ENCODE measurements at places on chromosomes 2 and 18.

GRCh38 chr2:121103960-121104359 lies 181.0 kb downstream of the TFCP2L1 start:
- no peaks in the 10 kb centered on the region for H3K27me3 ChIP-seq
- no peaks in the 10 kb centered on the region for H3K4me1 ChIP-seq
- no peak overlapping the region for H3K27ac ChIP-seq

- peaks cover 6% of the 10 kb centered on the region for H3K36me3 ChIP-seq
- no peaks in the 10 kb centered on the region for H3K4me1 ChIP-seq
- H3K27me3 ChIP-seq, result no peaks in the 10 kb centered on the region
- no peak for DNase-seq
Observed at GRCh38 chr18:22207021-22207758, 37.8 kb downstream of the GATA6 start.

GRCh38 chr18:5693699-5694294 lies 150.0 kb upstream of the EPB41L3 start:
- no peaks in the 10 kb centered on the region for H3K27me3 ChIP-seq
- no peak for DNase-seq
- no peaks in the 10 kb centered on the region for H3K36me3 ChIP-seq
- H3K4me1 ChIP-seq, result no peaks in the 10 kb centered on the region
- H3K4me3 ChIP-seq, result no peak overlapping the region
- no peak overlapping the region for H3K27ac ChIP-seq

DNA sequence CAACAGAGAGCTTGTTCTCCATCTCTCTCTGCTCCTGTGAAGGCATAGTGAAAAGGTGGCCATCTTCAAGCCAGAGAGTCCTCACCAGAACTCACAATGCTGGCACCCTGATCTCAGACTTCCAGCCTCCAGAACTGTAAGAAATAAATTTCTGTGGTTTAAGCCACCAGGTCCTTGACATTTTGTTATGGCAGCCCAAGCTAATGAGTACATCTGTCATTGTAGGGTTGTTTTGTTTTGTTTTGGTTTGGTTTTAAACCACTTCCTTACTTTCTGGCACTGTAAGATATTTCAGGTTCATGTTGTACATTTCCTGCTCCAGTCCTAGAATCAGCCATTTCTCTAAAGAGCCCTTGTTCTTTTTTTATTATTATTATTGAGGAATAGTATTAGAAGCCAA lies 171.2 kb downstream of the CPS1 start:
- no peak overlapping the region for H3K4me3 ChIP-seq
- H3K4me1 ChIP-seq, result no peaks in the 10 kb centered on the region
- H3K27ac ChIP-seq, result no peak overlapping the region
- no peak for DNase-seq
- H3K36me3 ChIP-seq, result no peaks in the 10 kb centered on the region
- peaks cover 4% of the 10 kb centered on the region for H3K27me3 ChIP-seq

- no peak overlapping the region for H3K4me3 ChIP-seq
- H3K36me3 ChIP-seq, result peaks cover 6% of the 10 kb centered on the region
- peaks cover 16% of the 10 kb centered on the region for H3K4me1 ChIP-seq
- no peak overlapping the region for H3K27ac ChIP-seq
- no peak for DNase-seq
Observed at GRCh38 chr2:69122271-69122670, 109.3 kb downstream of the ANTXR1 start.

DNA sequence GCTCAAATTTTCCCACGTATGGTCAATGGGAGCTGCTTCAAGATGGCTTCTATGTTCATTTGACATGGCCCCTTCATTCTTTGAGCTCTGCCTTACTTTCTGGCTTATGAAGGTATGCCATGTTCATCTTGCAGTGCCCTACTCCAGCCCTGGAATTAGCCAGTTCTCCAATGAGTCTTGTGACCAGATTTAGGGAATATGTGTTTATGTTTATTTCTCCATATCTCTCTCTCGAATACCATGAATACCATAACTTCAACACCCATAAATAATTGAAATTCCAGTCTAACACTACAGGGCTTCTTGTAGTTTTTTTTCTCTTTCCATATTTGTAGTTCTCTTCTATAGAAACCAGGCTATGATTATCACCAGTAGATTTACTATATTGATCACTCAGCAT lies 39.7 kb downstream of the EPB41L5 start:
- DNase-seq, result no peak
- no peaks in the 10 kb centered on the region for H3K36me3 ChIP-seq
- no peaks in the 10 kb centered on the region for H3K4me1 ChIP-seq
- no peaks in the 10 kb centered on the region for H3K27me3 ChIP-seq
- no peak overlapping the region for H3K4me3 ChIP-seq

DNA sequence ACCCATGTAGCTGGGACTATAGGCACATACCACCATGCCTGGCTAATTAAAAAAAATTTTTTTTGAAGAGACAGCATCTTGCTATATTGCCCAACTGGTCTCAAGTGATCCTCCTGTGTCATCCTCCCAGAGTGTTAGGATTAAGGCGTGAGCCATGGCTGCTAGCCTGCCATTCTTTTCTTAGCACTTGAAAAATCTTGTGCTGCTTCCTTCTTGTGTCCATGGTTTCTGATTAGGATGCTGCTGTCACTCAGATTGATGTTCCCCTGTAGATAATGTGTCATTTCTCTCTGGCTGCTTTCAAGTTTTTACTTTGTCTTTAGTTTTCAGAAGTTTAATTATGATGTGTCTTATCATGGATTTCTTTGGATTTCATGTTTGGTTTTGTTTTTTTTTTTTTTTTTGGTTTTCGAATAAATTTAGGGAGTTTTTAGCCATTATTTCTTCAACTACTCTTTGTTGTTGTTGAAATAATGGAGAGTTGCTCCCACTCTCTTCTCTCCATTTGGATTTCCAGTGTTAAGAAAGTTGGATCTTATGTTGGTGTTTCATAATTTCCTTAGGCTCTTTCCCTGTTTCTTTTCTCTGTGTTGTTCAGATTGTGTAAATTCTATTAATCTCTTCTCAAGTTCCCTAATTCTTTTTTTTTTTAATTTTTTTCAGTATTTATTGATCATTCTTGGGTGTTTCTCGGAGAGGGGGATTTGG lies 2.5 kb downstream of the ATP9B start:
- H3K27ac ChIP-seq, result no peak overlapping the region
- H3K27me3 ChIP-seq, result no peaks in the 10 kb centered on the region

- H3K4me1 ChIP-seq, result no peaks in the 10 kb centered on the region
- H3K4me3 ChIP-seq, result no peak overlapping the region
- no peaks in the 10 kb centered on the region for H3K36me3 ChIP-seq
- no peak overlapping the region for H3K27ac ChIP-seq
- H3K27me3 ChIP-seq, result no peaks in the 10 kb centered on the region
- no peak for DNase-seq
Observed at GRCh38 chr2:74806920-74807319, 27.0 kb upstream of the HK2 start.

GRCh38 chr2:240886678-240887609 lies 9.0 kb downstream of the MAB21L4 start:
- no peak overlapping the region for H3K27ac ChIP-seq
- no peaks in the 10 kb centered on the region for H3K4me1 ChIP-seq
- no peaks in the 10 kb centered on the region for H3K36me3 ChIP-seq
- H3K4me3 ChIP-seq, result no peak overlapping the region
- H3K27me3 ChIP-seq, result no peaks in the 10 kb centered on the region

- H3K4me3 ChIP-seq, result no peak overlapping the region
- peak overlapping the region; percentile 47 for H3K27ac ChIP-seq
- H3K27me3 ChIP-seq, result no peaks in the 10 kb centered on the region
- no peaks in the 10 kb centered on the region for H3K36me3 ChIP-seq
Observed at GRCh38 chr2:42853549-42854206, 61.3 kb upstream of the HAAO start.

- H3K27ac ChIP-seq, result no peak overlapping the region
- H3K27me3 ChIP-seq, result no peaks in the 10 kb centered on the region
- no peaks in the 10 kb centered on the region for H3K4me1 ChIP-seq
Observed at GRCh38 chr2:50753234-50753633, 278.7 kb downstream of the NRXN1 start.

DNA sequence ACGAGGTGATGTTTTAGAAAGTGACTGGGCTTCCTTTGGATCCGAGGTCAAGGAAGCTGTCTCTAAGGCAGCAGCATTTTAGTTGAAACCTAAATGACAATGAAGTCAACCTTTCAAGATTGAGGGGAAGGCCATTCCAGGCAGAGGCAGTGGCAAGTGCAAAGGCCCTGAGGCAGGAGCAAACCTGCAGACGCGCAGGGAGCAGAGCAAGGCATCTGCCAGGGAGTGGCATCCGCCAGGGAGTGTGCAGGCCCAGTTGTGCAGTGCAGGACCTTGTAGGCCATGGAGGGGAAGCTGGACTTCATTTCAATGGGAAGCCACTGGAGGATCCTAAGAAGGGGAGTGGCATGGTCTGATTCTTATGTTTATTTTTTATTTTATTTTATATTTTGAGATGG lies 154.7 kb upstream of the SIX3 start:
- no peaks in the 10 kb centered on the region for H3K27me3 ChIP-seq
- no peak overlapping the region for H3K4me3 ChIP-seq
- H3K27ac ChIP-seq, result no peak overlapping the region
- no peaks in the 10 kb centered on the region for H3K36me3 ChIP-seq

GRCh38 chr2:216735086-216735485 lies 39.7 kb upstream of the IGFBP5 start:
- no peaks in the 10 kb centered on the region for H3K4me1 ChIP-seq
- H3K36me3 ChIP-seq, result no peaks in the 10 kb centered on the region
- H3K27ac ChIP-seq, result no peak overlapping the region
- H3K4me3 ChIP-seq, result no peak overlapping the region
- DNase-seq, result no peak

- no peak for DNase-seq
- H3K27me3 ChIP-seq, result no peaks in the 10 kb centered on the region
- peaks cover 5% of the 10 kb centered on the region for H3K4me1 ChIP-seq
- no peaks in the 10 kb centered on the region for H3K36me3 ChIP-seq
- H3K4me3 ChIP-seq, result no peak overlapping the region
- no peak overlapping the region for H3K27ac ChIP-seq
Observed at GRCh38 chr2:188808947-188809355, 165.2 kb upstream of the COL3A1 start.

- H3K4me3 ChIP-seq, result no peak overlapping the region
- no peak for DNase-seq
- H3K36me3 ChIP-seq, result peaks cover 95% of the 10 kb centered on the region
- H3K27me3 ChIP-seq, result no peaks in the 10 kb centered on the region
- no peak overlapping the region for H3K27ac ChIP-seq
Observed at GRCh38 chr2:238183821-238184220, 19.7 kb downstream of the ILKAP start.

DNA sequence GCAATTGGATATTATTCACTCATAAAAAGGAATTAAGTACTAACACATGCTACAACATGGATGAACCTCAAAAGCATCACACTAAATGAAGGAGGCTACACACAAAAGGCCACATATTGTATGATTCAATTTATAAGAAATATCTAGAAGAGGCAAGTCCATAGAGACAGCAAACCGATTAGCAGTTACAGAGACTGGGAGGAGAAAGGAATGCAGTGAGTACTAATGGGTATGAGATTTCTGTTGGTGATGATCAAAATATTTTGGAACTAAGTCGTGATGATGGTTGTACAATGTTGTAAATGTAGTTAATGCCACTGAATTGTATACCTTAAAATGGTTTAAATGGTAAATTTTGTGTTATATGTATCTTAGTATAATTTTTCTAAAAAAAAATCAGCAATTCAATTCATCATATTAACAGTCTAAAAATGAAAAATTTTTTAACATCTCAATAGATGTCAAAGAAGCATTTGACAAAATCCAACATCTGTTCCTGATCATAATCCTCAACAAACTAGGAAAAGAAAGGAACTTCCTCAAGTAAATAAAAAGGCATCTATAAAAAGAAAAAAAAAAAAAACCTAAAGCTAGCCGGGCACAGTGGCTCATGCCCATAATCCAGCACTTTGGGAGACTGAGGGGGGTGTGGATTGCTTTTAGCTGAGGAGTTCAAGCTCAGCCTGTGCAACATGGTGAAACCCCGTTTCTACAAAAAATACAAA lies 98.1 kb downstream of the TGIF1 start:
- no peak for DNase-seq
- no peak overlapping the region for H3K4me3 ChIP-seq
- no peak overlapping the region for H3K27ac ChIP-seq
- no peaks in the 10 kb centered on the region for H3K27me3 ChIP-seq
- H3K4me1 ChIP-seq, result no peaks in the 10 kb centered on the region

DNA sequence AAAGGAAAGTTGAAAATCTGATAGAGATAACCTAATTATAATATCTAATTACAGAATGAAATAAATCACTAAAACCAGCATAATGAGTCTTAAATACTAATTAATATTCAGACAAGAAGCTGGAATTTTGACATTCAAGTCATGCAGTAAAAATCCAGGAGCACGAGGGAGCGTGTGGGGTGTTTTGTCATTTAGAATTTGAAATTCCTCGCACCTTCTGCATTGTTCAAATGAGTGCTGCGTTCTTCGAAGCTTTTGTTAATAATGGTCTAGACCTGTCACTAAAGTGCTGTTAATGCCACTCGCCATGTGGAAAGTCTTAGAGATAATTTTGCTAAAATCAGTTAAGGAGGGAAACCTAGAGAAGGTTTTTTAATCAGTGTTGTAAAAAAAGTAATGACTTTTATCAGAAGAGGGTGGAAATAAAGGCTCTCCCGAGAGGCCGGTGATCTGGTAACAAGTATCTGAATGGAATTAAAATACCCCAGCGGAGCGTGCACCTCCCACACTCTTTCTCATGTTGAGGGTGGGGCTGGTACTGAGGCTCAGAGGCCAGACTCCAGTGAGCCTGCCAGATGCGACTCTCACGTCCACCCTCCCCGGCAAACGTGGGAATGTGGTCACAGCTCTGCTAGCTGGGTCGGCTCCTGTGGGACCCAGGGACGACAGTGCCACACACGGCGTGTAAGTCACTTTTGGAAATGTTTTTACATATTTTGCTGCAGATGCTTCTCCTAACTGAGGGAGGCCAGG lies 69.4 kb upstream of the MYT1L start:
- no peak overlapping the region for H3K27ac ChIP-seq
- no peaks in the 10 kb centered on the region for H3K4me1 ChIP-seq
- DNase-seq, result no peak
- H3K27me3 ChIP-seq, result no peaks in the 10 kb centered on the region
- no peaks in the 10 kb centered on the region for H3K36me3 ChIP-seq

DNA sequence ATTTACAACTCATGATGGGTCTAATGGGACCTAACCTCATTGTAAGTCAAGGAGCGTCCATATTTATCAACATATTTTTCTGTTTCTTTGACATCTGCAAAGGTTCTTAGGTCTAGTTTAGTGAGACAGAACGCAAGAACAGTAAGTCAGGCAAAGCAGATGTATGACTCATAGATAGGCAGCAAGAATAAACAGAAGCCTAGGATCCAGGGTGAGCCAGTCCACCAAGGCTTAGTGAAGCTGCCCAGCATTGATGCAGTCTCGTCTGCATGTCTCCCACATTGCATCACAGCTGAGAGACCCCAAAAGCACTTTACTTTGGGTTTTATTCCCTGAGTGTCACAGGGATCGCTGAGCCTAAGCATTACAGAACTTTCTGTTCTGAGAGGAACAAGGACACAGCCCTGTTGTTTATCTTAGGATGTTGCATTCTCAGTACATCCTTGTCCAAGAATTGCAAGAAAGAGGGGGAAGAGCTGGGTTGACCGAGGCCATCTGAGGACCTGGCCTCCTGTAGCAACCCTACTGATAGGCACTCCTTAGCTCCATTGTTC lies 29.6 kb upstream of the TMEM177 start:
- H3K4me1 ChIP-seq, result peaks cover 8% of the 10 kb centered on the region
- no peak overlapping the region for H3K4me3 ChIP-seq
- H3K27ac ChIP-seq, result no peak overlapping the region
- H3K36me3 ChIP-seq, result no peaks in the 10 kb centered on the region
- no peaks in the 10 kb centered on the region for H3K27me3 ChIP-seq

Measured in RWPE2 (cell line).